Stimulated activated CD8-positive, alpha-beta memory T cell treated with anti-CD3 and anti-CD28 coated beads, Interleukin-4, amount 100 ng/mL, for 4 hours (primary cell): ENCODE measurements at places on chromosomes 12 and 14.

- DNase-seq = no peak
Observed at GRCh38 chr12:5070090-5070489, 26.4 kb downstream of the KCNA5 start.

GRCh38 chr14:35073486-35073885 lies 27.4 kb downstream of the FAM177A1 start:
- no peak for DNase-seq

DNA sequence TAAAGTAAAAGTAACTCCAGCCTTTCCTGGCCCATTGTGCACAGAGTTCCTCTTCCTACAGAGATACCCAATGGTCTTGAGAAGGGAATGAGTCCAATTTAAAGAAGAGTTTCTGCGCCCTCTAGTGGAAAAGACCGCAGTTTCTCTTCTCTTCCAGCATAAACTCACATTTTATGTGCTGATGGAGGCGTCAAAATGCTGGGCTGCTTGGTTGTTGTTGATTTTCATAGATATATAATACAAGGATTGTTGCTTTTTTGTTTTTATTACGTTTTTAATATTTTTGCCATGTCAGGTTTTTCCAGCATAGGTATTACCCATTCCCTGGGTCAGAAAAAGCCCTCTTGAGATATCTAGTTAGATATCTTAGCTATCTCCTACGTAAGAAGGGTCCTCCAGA lies 356.9 kb upstream of the STXBP6 start:
- no peak for DNase-seq

GRCh38 chr14:81440041-81440440 lies 39.9 kb upstream of the STON2 start:
- DNase-seq = no peak

DNA sequence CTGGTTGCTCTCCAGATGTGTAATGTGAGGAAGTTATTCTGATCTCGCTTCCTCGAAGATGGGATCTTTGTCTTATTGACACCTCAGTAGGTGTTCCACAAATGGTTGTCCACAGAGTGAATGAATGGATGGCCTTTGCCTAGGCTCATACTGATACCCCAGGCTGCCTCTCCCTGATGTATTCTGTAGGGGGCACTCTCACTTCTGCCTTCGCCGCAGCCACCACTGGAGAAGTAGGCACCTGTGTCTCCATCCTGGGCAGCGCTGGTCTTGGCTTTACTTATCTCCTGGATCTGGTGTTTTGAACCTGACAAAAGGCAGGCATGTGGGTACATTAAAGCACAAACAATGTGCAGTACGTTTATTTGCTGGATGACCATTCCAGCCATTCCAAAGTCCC lies 82.1 kb downstream of the ZFP36L1 start:
- no peak for DNase-seq

DNA sequence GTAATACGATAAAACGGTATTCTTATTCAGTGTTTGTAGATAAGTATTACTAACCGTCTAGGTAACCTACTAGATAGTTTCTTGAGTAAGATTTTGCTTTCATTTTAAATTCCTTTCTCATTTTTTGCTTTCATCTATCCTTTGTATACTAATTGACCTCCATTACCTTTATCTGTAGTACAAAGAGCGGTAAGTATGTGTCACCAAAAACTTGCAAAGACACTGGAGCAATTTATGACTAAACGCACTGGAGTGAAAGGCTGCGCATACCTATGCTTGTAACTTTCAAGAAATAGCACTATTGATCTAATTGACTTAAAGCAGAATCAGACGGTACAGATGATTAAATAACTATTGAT lies 1.7 kb downstream of the ARHGAP5 start:
- no peak for DNase-seq

GRCh38 chr12:69515394-69515930 lies 45.3 kb downstream of the FRS2 start:
- no peak for DNase-seq

- no peak for DNase-seq
Observed at GRCh38 chr12:107718606-107719005, 33.0 kb downstream of the PWP1 start.

- DNase-seq = no peak
Observed at GRCh38 chr12:113537046-113537750, 65.5 kb upstream of the LHX5 start.
